ENCODE measurements at places on chromosomes 5 and 9.
A peak's percentile ranks its signal among the peaks of the same experiment; 100 is the strongest.

- DNase-seq: no peak
Measured at GRCh38 chr5:129377504-129377903, 82.6 kb upstream of the ADAMTS19 start.

- DNase-seq: no peak
Measured at GRCh38 chr9:108517651-108518365, 338.0 kb downstream of the ACTL7B start.

- DNase-seq: no peak
Measured at GRCh38 chr9:37036776-37037502, 2.9 kb upstream of the PAX5 start.

DNA sequence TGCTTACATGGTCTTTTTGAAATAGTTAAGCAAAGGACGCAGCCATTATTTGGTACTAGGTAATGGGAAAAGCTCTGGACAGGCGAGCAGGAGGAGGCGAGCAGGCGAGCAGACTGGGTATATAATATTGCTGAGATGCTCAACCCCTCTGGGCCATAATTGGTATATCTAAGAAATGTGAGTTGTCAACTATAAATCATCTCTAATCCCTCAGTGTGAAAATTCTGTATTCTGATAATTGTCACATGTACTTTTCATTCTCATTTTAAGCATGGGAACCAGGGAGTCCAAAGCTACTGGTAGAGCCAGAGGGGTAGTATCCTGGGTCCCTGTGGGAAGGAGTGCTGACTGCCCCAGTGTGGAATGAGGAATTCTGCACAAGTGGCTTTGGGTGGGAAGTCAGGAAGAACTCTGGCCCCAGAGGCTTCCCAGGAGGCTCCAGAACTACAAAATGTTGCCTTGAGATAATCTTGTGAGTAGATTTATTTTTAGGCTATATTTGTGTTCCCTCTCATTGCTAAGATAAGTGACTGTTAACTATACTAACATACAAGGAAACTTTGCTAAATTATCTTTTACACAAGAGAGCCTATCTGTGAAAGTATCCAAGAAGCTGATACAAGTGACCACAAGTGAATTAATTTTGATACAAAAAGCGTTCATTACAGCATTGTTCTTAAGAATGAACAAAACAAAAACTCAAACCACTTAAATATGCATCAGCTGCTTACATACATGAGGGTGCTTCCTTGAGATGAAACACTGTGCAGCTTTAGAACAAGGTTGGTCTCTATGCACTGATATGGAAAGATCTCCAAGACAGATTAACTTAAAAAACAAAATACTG is 70.5 kb upstream of the TNFAIP8 start:
- no peak for DNase-seq

DNA sequence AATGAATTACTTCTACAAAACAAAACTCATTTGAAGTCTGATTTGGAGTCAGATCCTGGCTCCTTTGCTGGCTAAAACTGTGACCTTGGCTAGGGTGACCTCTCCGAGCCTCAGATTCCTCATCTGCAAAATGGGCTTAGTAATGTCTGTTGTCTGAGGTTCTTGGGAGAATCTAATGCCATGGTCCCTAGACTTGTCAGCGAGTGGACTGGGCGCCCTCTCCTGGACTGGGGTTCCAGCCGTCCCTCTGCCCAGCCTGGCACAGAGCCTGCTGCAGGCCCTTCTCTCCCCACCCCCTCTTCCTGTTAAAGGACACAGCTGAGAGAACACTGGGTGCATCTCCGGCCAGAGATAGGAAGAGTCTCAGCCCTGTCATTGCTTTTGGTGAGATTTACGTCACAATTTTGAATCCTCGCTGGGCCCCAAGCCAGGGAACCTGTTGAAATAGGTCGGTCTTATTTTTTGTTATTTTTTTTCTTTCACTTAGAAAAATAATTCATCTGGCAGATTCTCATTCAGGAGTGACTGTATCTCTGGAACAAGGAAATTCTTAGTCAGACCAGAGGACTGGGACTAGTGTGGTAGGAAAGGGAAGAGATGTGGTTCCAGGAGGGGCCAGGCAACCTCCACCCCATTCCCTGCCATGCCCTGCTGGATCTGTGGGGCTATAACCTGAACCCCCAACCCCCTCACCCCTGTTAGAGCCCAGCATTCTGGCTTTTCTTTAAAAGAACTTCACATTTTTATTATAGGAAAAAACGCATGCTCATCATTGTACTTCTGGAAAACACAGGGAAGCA is 48.2 kb upstream of the RPL26L1 start:
- peak; percentile 59 for DNase-seq

GRCh38 chr5:58188262-58188651 is 271.6 kb downstream of the PLK2 start:
- DNase-seq: no peak

GRCh38 chr5:163384669-163385068 is 52.7 kb upstream of the CCNG1 start:
- DNase-seq: no peak

DNA sequence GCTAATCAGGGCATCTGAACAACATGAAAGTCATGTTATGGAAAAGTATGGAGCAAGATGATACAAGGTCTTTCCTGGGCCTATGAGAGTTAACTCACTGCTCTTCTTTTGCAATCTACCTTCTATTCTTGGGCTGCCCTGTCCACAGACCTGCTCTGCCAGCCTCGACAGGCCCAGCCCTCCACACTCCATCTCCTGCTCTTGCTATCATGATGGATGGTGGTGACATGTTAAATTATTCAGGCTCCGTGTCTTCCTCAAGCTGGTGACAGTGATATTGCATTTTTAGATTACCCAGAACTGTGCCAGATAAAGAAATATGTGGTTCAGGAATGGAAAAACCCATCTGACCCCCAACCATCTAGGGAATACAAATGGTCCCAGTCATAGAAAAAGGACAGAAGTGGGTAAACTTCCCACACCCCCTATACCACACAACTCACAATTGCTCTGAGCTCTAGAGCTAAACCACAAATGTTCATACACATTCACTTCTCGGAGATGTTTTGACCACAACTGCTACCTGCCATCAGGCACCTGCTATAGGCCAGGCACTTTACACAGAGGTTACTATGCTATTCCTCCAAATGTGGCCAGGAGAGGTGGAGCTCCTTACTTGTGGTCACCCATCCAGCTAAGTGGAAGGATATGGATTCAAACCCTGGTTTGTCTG is 311.3 kb downstream of the ASTN2 start:
- DNase-seq: no peak

DNA sequence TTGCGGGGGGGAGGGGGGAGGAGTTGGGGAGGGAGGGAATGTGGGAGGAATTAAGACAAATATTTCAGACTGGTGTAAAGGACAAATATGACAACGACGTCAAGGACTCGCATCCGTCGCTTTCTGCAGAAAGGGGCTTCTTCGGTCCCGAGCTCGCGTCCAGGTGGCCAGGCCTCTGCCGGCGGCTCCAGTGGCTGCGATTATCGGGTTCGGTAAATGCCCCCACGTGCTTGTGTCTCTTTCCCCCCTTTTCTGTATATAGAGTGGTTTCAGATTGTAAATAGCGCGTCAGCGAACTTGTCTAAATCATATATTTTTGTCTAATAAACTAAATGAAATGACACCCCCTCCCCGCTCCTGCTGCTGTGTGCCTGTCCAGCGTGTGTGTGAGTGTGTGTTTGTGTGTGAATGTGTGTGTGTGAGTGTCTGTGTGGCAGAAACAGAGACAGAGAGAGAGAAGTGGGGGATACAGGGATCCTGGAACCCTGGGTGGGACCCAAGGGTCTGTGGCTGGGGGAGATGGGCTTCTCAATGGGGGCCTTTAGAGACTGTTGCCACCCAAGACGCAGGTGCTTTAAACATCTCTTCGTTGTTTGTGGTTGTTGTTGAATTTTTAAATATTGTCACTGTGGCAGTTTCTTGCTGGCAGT is 5.6 kb downstream of the IRX1 start:
- no peak for DNase-seq

DNA sequence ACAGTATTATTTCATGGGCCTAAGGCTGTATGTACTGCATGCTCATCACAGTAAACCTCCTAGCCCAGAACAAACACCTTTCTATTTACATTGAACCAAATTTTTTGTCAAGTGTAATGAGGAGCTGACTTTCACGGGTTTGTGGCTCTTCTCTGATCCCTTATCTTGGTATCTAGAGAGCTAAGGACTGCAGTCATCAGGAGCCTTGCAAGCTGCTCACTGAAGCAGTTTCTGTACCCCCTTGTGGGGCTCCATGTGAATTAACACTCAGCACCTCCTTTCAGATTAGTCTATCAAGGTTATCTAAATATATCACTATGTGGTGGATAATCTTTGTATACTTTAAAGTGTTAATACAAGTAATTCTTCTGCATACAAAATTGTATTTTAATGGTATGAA is 108.2 kb downstream of the AUH start:
- no peak for DNase-seq

GRCh38 chr5:77849308-77849900 is 73.3 kb upstream of the TBCA start:
- no peak for DNase-seq

- DNase-seq: no peak
Measured at GRCh38 chr9:27154908-27155307, 45.9 kb downstream of the TEK start.

DNA sequence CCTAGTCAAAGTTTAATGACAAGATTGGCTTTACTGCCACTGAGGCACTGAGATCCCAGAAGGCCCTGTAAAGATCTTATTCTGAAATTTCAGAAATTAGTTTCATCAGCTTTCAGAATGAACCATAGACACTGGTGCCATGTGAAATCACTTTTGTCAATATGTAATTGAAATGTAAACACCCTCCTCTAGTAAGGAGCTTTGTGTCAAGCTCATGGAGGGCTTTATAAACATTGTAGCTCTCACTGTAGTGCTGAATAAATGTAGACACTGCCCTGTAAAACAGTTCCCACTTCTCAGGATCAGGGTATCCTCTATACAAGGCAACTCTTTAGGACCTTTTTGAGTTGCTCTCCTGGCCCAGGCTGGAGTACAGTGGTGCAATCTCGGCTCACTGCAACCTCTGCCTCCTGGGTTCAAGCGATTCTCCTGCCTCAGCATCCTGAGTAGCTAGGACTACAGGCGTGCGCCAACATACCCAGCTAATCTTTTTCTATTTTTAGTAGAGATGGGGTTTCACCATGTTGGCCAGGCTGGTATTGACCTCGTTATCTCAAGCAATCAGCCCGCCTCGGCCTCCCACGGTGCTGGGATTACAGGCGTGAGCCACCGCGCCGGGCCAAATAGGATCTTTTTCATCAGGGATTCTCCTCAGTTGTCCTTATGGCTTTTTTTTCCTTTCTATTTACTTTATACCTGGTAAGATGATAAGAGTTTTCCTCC is 1823.9 kb upstream of the CDH9 start:
- no peak for DNase-seq

- no peak for DNase-seq
Measured at GRCh38 chr5:151243564-151243963, 9.4 kb upstream of the GM2A start.

DNA sequence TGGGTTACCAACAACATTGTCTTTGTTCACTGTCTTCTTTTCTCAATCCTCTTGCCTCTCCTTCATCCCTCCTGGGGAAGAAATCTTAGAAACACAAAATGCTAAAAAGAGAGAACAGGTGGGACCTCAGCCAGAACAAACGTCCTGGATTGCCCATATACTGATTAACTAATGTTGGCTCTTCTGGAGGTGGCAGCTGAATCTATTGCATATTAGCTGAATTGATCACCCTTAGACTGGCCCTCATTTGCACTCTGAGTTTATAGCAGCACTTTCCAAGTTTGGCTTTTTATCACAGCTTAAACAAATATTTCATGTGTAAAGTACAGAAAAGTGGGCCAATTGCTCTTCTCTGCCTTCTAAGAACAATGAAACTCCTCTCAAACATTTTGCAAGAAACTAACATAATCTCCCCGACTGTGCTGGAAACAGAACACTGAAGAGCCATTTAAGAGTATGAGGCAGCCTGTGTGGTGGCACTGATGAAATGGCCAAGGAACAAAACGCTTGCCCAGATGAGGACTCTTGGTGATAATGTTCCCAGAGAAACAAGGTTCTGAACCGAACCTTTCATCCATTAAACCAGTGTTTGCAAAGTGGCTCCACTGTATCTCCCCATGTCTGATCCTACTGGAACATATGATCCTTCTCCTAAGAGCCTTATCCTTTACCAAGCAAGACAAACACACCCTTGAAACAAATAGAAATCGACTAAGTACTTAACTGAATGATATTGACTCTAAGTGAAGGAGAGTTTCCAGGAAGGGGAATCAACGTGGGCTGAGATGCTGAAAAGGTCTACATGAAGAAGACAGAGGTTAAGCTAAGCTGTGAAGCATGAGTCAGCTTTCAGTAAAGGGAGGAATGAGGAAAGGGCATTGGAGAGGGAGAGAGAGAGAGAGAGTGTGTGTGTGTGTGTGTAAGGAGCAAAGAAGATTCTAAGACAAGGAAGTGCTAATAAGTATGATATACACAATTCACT is 83.2 kb upstream of the LIFR start:
- DNase-seq: no peak

DNA sequence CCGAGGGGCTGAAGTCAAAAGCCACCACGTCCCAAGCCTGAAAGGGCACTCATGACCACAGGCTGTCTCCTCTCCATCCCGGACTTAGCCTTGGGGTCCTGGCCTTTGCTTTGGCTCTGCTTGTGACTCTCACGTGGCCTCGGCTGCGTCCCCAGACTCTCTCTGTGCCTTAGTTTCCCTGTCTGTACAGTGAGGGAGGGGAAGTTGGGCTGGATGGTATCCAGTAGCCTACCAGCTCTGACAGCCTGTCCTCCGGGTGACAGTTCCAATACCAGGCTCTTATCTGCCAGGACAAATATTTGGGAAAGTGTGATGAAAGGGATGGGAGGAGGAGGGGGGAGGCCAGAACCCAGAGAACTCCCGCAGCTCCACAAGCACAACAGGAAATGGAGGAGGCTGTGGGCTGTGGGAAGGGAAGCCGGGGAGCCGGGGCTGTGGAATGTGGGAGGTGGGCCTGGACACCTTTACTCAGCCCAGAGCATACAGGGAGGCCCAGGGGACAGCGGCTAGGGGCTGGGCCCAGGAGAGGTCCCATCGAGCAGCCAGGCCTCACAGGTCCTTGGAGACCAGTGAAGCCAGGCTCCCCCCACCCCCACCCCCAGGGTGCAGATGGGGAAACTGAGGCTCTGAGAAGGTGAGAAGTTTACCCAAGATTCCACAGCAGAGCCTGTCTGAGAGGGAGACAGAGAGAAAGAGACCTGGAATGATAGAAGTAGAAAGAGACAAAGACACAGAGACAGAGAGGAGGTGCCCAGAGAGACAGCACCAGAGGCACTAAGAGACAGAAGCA is 18.3 kb downstream of the PDGFRB start:
- DNase-seq: no peak

DNA sequence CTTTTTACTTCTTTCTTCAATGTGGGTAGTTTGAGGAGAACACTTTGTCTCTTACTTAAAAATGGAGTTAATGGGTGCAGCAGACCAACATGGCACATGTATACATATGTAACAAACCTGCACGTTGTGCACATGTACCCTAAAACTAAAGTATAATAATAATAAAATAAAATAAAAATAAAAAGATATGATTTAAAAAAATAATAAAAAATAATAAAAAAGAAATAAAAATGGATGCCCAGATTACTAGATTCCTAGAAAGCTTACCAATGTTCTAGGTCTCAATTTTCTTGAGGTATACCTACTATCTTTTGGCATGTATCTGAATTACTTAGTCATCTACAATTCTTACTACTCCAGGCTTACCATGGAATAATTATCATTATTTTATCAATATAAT is 2001.6 kb upstream of the CDH9 start:
- DNase-seq: no peak
